ENCODE measurements at places on chromosomes 12 and 14.

GRCh38 chr14:98919434-98919833 lies 352.6 kb downstream of the BCL11B start:
- DNase-seq = no peak

DNA sequence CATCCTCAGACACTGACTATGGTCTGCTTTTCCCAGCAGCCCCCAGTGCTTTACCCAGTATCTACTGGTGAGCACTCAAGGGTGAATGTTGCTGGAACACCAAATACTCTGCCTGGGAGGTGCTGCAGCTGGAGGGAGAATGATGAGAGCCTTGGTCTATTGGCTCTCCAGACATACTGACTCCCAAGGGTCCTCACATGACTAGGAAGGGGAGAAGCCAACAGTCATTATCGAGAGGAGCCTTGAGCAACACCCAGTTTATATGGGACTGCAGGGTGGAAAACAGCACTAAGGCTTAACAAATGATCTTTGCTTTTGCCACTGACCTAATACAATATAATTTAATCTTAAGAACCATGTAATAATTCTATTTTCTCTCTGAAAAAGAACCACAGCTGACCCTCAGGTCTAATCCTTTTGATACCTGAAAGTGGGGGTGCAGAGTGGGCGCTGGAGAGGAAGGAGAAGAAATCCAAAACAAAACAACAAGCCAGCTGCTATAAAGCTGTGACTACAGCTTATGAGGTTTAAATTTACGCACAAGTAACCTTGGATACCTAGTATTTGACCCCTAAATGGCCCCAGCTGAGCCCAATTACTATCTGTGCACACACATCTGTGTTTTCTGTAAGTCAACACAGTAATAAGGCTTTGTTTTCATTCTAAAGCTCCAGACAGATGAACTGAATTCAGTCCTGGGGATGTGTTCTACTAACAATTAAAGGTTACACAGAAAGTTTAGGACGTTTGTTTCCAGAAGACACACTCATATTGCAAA lies 107.8 kb upstream of the GRIP1 start:
- no peak for DNase-seq

DNA sequence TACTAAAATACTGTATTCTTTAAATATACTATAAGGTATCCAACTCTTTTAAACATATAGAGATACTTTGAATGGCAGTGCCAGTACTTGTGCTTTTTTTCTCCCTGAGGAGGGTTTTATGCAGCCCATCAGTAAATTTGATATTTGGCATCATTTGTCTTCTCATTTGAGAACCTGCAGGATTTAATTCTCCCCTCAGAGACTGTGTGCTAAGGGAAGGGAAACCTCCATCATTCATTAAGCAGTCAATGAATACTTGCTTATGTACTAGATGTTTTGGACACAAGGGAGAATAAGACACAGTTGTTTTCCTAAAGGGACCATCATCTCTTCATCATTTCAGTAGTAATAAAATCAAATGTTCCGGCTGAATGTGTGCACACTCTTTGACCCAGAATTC lies 40.8 kb downstream of the FRS2 start:
- no peak for DNase-seq

DNA sequence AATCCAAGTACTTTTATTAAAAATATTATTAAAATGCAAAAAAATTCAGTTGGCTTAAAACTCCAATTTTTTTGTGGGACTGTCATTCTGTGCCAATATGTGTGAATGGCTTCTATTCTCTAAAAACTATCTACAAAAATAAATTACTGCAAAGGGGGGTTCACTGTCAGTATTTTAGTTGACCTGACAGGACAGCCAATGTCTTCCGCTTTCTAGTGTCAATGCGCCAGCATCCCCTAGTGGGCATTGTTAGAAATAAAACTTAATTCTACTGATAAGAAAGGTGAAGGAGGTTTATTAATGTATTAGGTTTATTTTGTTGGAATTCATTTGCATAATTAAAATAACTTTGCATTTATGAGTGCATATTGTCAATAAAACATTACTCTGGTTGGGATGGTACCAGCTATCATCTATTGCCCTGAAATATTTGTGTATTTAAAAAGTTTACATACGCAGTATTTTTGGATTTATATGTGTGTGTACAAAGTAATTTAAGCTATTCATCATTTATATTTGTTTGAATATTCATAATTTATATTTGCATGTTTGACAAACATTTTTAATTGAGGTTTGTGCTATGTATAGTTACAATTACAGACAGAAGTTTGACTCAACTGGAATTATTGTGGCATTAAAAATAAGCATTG lies 527.2 kb downstream of the FLRT2 start:
- DNase-seq = no peak

GRCh38 chr12:46699986-46700385 lies 125.8 kb downstream of the SLC38A4 start:
- no peak for DNase-seq

GRCh38 chr14:93007225-93007997 lies 84.5 kb downstream of the CHGA start:
- DNase-seq = no peak

DNA sequence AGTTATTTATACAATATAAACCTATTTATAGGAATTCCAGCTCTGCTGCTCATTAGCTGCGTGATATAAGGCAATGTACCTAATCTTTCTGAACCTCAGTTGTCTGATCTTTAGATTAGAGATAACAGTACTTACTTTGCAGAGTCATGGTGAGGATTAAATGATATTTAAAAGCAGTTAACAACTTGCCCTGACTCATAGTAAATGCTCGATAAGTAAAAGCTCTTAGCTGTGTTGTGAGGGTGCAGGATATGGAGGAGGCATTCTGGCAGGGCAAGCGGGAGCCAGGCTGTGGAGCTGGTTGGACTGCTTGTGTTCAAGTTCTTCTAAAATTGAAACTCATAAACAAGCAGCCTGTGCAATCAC lies 140.0 kb upstream of the PRICKLE1 start:
- DNase-seq = no peak

GRCh38 chr12:47686645-47687240 lies 19.1 kb downstream of the RPAP3 start:
- peak; percentile 11 for DNase-seq

GRCh38 chr14:43471595-43471994 lies 1035.5 kb downstream of the FSCB start:
- DNase-seq = no peak

- no peak for DNase-seq
These were observed 231.1 kb upstream of the FKBP4 start for GRCh38 chr12:2563709-2564108.

DNA sequence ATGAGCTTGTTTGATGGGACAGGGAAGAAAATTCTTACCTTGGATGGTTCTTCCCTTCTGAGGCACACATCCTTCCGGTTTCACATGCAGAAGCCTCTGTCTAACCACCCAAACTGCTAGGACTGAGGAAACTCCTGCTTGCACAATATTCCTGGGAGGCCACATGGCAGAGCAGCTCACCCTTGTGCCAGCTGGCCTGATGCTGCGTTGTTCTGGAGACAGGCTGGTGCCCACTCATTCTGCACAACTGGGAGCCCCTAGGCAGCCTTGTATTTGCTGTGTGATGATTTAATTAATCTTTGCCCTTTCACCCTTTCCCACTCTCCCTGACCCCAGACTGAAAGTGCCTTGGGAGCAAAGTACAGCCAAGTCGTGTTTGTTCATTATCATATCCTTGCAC lies 130.8 kb downstream of the RTN1 start:
- no peak for DNase-seq

- no peak for DNase-seq
These were observed 112.8 kb downstream of the SYT1 start for GRCh38 chr12:78977304-78977867.

GRCh38 chr12:97616946-97617345 lies 154.3 kb downstream of the RMST start:
- DNase-seq = no peak

DNA sequence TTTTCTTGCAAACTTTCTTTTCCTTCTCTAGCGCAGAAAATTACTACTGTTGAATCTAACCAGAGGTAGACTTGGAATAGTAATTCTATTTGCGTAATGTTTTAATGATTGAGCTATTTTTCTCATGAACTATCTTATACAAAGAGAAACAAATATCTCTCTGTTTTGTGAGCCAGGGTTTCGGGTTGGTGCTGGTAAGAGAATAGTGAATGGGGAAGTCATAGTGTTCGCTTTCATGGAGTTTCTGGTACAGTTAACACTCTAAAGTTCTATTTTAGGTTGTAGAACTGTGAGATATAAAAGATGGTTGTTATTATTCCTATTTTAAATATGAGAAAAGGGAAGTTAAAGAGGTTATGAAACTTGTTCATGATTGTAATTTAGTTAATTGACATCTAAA lies 6.6 kb downstream of the CLEC1B start:
- DNase-seq = no peak

- DNase-seq = no peak
These were observed 85.5 kb downstream of the ACTN1 start for GRCh38 chr14:68893566-68893965.

DNA sequence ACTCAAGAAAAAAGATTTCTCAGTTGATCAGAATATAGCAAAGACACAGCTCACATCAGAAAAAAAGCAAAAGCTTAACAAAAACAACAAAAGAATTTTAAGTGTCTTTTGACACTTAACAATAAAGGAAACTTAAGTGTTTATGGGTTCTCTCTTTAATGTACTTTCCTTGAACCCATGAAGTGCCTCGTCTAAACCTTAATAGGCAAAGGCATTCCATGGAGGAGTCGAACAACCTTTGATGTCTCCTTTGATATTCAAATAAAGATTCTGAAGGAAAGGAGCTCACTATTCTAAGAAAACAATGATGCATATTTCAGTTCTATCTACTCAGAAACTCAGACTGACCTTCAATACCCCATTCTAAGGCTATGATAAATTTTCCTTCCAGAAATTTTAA lies 116.7 kb downstream of the TMTC1 start:
- DNase-seq = no peak

DNA sequence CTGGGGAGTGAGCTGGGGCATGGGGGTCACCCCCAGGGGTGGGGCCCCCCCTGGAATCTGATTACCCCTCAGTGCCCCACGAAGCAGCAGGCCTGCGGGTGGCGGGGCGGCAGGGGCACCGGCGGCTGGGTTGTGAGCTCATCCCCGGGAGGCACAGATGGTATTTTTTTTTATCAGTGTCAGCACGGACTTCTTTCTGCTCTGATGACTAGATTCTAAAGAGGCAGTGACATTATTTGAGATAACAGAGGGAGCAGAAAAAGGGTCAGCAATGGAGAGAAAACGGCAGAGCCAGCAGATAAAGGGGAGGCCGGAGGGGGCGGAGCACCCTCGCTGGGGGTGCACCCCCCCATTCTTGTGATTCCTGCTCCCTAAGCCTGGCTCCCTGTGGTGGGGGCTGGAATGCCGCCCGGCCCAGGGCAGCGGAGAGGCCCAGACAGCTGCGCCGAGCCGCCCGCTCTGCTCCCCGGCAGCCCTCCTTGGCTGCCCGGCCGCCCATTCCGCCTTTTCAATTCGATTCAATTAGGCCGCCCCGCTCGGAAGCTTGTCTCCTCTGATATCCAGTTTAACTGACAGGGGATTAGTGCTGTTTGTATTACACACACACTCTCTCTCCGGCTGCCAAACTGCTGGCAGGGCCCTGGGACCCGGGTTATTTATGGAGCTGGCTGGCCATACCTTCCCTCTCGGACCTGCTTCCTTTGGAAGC lies 32.9 kb downstream of the MVK start:
- DNase-seq = no peak

DNA sequence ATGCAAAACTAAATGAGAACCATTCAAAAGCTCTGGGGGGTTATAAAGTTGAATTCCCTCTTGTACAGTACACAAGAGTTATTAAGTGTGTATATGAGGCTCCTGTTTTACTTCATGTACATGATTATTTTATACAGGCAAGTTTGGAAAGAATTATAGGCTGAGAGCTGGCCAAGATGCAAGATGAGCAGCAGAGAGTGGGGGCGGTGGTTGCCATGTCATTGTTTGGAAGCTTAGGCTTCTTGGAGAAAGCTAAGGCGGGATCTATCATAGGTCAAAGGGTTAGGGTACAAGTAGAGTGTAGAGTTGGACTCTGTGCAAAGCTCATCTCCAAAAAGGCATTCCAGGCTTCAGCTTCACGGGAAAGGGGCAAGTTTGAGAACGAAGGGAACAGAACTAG lies 297.1 kb upstream of the TBX3 start:
- no peak for DNase-seq

- DNase-seq = no peak
These were observed 328.3 kb downstream of the APAF1 start for GRCh38 chr12:98973395-98973794.

- no peak for DNase-seq
These were observed 121.8 kb downstream of the BCL11B start for GRCh38 chr14:99150236-99150635.

- no peak for DNase-seq
These were observed 102.6 kb downstream of the OSBPL8 start for GRCh38 chr12:76457010-76457409.

GRCh38 chr14:23430723-23431085 lies 4.8 kb downstream of the MYH7 start:
- peak; percentile 8 for DNase-seq

GRCh38 chr12:104457746-104458693 lies 1.3 kb downstream of the CHST11 start:
- no peak for DNase-seq

- no peak for DNase-seq
These were observed 60.3 kb downstream of the KLRG1 start for GRCh38 chr12:9049520-9050133.

- no peak for DNase-seq
These were observed 610.7 kb downstream of the VRK1 start for GRCh38 chr14:97407701-97408407.

All from GM04504 (cell line).